BE2C (cell line): ENCODE measurements at places on chromosomes 16 and 17.
A peak's percentile ranks its signal among the peaks of the same experiment; 100 is the strongest.

GRCh38 chr17:59315866-59316265 is 15.6 kb upstream of the YPEL2 start:
- no peak for DNase-seq

- DNase-seq: no peak
Measured at GRCh38 chr16:87132361-87133014, 184.7 kb downstream of the C16orf95 start.

DNA sequence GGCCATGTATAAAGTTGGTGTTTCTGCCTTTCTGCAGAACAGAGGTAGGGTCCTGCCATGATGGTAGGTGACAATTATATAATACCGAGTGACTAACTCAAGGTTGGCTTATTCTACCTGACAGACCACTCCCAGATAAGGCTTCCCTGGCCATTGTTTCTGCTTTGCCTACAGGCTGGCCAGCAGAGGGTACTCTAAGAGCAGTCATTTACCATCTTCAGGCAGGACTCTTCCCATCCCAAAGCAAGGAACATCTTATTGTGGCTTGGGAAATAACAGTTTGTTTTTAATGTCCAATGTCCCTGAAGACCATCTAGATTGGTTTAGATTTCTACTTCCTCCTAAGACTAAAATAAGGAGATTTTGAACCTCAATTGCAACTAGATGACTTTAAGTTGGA is 74.1 kb downstream of the SNX11 start:
- peak; percentile 14 for DNase-seq

- peak; percentile 89 for DNase-seq
Measured at GRCh38 chr17:48724251-48725003, 1.4 kb downstream of the PRAC2 start.

GRCh38 chr16:15703029-15703736 is 53.1 kb downstream of the NDE1 start:
- no peak for DNase-seq

- DNase-seq: no peak
Measured at GRCh38 chr17:77087650-77088454, 52.9 kb upstream of the SEC14L1 start.

GRCh38 chr17:60577147-60577915 is 22.7 kb upstream of the PPM1D start:
- DNase-seq: no peak

- DNase-seq: no peak
Measured at GRCh38 chr16:86063760-86064405, 164.9 kb downstream of the IRF8 start.

GRCh38 chr16:66923247-66923731 is 2.0 kb downstream of the RRAD start:
- DNase-seq: peak; percentile 74

GRCh38 chr17:48131216-48131824 is 23.8 kb downstream of the SNX11 start:
- peak; percentile 79 for DNase-seq

GRCh38 chr16:69351309-69352027 is at the start of gene TMED6:
TSS of gene TMED6 (minus strand) at chr16:69351786. CDS start at chr16:69351753, 33 bp downstream.
- no peak for DNase-seq

DNA sequence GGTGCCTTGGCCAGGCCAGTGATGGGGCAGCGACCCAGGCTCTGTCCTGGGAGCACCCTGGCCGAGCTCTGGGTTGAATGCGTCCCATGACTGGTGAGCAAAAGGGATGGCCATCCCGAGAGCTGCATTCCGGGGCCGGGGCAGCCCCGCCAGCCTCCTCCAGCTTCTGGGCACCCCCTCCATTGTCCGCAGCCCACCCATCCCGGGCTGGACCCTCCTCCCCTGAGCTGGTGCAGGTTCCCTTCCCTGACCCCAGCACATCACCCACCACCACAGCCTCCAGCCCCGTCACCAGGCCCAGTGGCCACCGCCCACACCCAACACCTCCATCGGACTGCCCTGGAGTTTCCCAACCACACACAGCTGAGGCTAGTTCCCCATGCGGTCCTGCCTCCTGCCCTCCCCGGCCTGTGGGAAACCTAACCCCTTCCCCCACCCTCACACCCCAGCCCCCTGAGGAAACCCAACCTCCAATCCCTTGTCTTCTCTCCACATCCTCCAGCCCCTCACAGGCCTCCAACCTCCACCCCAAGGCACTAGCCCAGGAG is 16.2 kb upstream of the PVALEF start:
- DNase-seq: no peak

- DNase-seq: no peak
Measured at GRCh38 chr16:2198283-2198682, 1.9 kb upstream of the CASKIN1 start.

- DNase-seq: no peak
Measured at GRCh38 chr16:19005561-19006445, 22.1 kb downstream of the TMC7 start.

GRCh38 chr16:77977339-77977738 is 45.0 kb upstream of the CLEC3A start:
- no peak for DNase-seq

GRCh38 chr16:30535106-30535776 is 583 bp upstream of the ZNF747 start:
- DNase-seq: no peak

GRCh38 chr17:38449364-38449763 is 21.1 kb downstream of the ARHGAP23 start:
- no peak for DNase-seq

GRCh38 chr16:27429981-27430441 is 28.0 kb downstream of the IL21R start:
- no peak for DNase-seq

DNA sequence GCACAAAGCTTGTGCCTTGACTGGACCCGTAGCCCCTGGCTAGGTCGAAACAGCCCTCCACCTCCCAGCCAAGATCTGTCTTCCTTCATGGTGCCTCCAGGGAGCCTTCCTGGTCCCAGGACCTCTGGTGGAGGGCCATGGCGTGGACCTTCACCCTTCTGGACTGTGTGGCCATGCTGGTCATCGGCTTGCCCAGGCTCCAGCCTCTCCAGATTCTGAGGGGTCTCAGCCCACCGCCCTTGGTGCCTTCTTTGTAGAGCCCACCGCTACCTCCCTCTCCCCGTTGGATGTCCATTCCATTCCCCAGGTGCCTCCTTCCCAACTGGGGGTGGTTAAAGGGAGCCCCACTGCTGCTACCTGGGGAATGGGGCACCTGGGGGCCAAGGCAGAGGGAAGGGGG is 3.5 kb downstream of the CTRL start:
- DNase-seq: peak; percentile 6

DNA sequence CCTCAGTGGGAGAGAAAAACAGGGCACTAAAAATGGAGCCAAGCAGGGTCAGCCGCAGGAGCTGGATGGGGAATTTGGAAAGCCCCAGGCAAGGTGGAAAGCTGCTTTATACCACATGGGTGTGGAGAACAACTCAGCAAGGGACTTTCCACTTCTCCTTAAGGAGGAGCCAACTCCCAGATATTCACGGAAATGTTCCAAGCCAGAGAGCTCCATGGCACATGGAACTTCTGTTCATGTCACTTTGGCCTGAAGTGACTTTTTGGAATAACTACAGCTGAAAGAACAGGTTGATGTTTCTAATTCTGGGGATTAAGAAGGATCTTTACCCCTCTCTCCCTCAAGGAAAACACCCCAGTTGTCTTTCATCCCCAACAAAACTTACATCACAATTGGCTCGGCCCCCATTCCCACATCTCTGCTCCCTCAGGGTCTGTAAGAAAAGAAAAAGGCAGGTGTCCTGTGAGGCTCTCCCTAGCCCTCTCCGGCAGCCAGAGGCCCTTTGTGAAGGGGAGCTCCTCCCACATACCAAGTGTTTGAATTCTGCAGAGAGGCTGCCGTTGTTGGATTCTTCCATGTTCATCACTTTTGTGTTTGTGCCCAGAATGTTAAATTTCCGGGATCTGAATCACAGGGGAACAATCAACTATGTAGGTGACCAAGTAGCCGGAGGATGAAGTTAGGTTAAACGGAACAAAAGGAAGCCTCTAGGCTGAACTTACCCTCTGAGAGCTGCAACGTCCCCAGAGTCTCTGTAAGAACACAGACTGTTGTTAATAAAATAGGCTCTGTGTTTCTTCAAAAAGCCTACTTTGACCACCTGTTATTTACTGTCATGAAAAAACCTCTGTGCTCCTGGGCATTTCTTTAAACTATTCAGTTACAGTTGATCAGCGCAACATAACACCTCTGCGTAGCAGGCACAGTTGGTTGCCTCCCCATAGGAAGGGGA is 41.0 kb downstream of the STAT5A start:
- DNase-seq: no peak

DNA sequence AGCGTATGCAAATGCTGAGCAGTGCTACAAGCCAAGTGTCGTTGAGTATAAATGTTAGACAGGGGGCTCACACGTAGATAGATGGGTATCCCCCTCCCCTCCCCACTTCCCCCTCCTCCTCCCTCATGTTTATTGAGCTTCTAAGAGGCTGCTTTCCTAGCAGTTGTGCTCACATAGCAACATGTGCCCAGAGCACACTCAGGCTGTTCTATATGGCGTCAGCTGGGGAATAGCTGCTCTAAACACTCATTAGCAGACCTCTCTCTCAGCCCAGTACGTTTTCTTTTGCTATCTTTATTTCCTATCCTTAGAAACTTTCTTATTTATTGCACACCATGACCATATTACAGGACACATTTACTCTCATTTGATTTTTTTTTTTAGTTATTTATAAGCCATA is 1.8 kb downstream of the KCNJ2 start:
- no peak for DNase-seq

DNA sequence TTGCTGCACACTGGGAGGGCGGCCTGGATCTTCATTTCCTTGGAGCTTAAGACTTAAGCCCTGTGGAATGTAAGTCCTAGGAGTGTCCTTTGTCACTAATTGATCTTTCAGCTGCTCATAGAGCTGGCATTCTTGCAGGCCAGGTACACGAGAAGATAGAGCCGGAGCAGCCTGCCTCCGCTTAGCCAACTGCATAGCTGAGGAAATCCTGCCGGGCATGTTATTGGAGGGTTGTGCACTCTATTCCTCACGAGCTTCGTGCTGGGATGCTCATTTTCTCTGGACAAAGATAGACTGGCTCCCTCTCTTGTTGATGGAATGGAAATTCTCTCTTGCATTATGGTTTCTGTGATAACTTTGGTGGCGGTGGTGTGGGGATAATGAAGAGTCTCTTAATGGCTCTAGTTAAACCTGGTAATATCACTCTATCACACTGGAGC is 76.9 kb downstream of the RPA1 start:
- no peak for DNase-seq

GRCh38 chr16:71792176-71792575 is 16.5 kb downstream of the AP1G1 start:
- DNase-seq: no peak

DNA sequence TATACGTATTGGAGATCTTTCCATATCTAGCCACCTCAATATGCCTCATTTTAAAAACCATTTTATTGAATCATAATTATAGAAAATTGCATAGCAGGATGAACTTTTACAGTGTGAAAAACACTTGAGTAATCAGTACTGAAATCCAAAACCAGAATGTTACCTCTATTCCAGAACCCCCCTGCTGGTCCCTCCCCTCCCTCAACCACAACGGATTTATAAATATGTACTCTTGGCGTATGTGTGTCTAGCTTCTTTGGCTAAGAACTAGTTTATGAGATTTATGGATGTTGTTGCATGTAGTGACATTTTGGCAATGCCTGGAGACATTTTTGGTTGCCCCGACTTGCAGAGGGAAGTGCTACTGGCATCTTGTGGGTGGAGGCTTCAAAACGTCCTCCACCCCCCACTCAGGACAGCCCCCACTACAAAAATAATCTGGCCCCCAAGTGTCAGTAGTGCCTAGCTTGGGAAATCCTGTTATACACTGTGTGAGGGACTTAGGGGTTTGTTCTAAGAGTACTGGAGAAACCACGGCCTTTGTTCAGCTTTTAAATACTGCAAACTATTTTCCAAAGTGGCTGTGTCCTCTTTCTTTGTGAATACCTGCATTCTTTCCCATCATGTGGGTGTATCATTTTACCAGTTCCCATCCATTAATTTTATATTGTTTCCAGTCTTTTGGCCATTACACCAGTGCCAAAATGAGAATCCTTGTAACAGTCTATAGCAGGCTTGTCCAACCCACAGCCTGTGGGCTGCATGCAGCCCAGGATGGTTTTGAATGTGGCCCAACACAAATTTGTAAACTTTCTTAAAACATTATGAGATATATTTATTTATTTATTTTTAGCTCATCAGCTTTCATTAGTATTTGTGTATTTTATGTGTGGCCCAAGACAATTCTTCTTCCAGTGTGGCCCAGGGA is 23.7 kb downstream of the ITPRIPL2 start:
- DNase-seq: no peak

GRCh38 chr16:53848277-53848942 is 144.5 kb downstream of the FTO start:
- DNase-seq: no peak

DNA sequence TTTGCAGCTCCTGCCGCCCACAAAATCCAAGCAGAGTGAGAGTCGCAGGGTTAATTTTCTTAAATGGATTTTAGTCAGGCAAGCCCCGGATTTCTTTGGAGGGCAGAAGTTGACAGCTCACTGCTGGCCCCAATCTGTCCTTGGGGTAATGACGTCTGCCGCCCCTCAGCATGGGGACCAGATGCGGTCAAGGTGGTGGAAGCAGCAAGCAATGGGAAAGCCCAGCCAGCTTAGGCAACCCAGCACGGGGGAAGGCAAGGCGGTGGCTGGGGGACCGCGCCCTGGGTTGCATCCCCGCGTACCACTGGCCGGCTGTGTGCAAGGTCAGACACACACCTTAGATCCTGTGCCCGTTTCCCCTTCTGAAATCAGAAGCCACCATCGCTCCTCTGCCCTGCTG is 321.7 kb downstream of the C16orf95 start:
- DNase-seq: no peak

DNA sequence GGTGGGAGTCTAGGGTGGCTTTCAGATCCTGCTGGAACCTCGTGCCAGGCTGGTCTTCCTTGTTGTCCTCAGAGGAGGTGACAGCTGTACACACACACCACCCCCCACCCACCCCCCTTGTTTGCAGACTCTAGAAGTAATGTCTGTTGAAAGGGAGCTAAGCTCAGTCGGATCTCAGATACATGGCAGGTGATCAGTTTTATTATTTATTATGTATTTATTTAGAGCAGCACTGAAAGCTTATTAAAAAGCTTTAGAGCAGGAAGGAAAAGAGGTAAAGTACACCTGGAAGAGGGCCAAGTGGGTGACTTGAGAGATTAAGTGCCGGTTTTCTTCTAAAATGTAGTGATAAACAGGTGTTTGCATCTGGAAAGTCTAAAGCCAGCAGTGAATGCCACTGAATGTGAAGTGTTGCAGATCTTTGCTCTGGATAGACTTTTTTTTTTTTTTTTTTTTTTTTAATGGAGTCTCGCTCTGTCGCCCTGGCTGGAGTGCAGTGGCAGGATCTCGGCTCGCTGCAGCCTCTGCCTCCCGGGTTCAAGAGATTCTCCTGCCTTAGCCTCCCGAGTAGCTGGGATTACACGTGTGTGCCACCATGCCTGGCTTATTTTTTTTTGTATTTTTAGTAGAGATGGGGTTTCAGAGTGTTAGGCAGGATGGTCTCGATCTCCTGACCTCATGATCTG is 40.2 kb downstream of the FOXK2 start:
- DNase-seq: no peak

GRCh38 chr17:43314611-43315011 is 80.8 kb upstream of the RNU2-1 start:
- DNase-seq: no peak

- no peak for DNase-seq
Measured at GRCh38 chr16:6600167-6600566, 732.5 kb upstream of the RBFOX1 start.
